ENCODE measurements at places on chromosomes 12 and 14.

DNA sequence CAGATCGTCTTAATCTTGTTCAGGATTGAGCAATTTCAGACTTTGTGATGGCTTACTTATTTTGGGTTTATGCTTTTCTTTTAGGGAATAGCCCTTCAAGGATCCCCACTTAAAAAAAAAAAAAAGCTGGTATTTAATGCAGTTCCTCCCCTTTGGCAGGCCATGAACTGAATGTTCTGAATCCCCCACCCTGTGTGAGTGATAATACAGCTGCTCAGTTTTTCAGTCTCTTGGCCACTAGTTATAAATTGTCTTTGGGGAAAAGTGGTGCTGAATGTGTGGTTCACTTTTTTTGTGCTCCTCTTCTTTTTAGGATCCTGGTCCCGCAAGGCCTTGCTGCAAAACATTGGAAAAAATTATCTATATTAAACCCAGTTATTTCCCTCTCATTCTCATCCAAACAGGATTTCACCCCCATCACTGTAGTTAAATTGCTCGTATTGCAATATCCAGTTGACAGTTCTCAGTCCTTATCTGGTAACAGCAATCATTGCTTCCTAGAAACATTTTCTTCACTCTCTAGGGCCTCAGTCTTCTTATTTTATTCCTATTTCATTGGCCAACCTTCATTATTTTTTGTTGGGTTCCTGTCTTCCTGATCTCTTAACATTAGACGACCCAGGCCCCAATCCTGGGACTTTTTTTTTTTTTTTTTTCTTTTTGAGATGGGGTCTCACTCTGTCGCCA is 73.1 kb upstream of the PAWR start:
- DNase-seq: no peak

DNA sequence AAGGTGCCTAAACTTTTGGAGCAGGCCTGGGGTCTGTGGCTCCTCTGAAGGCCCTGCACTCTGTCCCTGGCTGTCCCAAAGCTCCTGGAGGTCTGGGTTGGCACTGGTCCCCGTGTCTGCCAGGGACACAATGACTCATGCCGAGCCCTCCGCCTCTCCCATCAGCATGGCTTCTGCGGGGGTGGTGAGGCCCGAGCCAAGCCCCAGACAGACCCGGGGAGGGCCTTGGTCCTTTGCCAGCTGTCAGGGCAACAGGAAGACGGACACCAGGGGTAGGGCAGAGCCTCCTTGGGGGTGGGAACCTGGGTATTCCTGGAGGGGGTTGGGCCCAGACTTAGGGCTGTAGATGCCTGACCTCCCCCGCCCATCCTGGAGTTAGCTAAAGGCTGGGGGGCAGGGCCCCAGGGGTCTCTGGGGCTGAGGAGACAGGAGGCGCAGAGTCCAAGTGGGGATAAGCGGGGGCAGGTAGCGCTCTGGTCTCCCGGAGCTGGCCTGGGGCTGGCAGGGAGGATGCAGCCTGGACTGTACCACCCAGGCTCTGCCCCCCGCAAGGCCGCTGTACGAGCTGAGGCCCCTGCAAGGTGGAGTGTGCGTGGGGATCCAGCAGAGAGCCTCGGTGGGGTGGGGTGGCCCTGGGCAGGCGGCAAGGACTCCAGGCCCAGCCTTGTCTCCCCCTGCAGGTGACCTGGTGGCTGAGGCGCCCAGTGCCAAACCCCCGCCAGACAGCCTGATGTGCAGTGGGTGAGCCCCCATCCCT is 16.4 kb upstream of the PUS1 start:
- DNase-seq: no peak

DNA sequence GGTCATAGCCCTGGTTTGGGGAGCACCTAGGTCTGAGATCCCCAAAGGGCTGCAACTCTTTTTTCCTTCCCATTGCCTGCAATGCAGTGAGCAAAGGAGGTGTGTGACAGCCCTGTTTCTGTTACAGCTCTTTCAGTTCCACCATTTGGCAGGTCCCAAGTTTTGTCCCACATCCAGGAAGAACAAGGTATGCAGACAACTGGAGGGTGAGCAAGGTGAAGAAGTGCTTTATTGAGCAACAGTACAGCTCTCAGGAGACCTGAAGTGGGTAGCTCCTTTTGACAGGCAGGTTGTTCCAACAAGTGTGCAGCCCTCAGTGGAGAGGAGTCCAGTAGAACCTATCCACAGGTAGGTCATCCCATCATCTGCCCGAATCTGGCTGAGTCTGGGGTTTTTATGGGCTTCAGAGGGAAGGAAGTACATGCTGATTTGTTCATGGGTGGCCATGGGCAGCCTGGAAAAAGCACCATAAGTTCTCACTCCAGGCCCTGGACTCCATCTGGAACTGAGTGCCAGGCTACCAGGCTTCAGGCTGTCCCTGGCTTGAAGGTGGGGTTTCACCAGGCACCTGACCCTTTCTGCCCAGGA is 62.8 kb upstream of the NAV3 start:
- no peak for DNase-seq

DNA sequence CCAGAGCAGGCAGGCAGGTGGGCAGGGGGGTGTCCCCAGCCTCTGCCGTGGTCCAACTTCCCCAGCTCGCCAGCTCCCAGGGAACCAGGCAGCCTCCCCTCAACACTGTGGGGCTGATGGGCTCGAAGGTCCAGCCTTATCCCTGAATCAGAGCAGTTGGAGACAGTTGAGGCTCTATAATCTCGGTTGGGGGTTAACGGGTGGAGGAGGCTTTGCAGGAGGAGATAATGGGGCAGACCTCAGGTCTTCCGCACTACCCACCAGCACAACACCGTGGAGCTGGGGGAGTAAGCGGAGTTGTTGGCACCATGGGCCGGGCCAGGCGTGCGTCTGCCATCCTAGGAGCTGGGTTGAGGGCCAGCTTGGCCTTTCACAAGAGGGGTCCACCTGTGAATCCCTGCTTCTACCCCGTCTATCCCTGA is 13.9 kb upstream of the HDAC7 start:
- DNase-seq: no peak

GRCh38 chr12:9752145-9752933 is 8.4 kb downstream of the CD69 start:
- DNase-seq: no peak
